ENCODE measurements at places on chromosomes 3 and 15.

GRCh38 chr3:72567474-72567873 lies 280.8 kb downstream of the SHQ1 start:
- no peak for DNase-seq

DNA sequence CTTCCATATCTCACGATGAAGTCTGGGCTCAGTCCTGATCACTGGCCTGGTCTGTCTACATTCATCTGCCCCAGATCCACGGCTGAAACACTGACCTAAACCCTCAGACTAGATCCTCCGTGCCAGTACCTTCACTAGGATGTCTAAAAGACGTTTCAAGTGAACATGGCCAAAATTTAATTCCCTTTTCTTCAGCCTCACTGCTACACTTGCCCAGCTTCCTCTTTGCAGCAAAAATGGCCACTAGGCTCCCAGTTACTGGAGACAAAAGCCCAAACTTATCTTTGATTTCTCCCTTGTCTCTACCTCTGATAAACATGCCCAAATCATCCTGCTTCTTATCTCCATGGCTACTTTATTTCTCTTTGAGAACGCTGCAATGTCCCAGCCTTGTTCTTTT lies 1.7 kb downstream of the RASSF1 start:
- DNase-seq, result no peak

GRCh38 chr3:139122612-139123011 lies 77.9 kb upstream of the PRR23C start:
- DNase-seq, result no peak

DNA sequence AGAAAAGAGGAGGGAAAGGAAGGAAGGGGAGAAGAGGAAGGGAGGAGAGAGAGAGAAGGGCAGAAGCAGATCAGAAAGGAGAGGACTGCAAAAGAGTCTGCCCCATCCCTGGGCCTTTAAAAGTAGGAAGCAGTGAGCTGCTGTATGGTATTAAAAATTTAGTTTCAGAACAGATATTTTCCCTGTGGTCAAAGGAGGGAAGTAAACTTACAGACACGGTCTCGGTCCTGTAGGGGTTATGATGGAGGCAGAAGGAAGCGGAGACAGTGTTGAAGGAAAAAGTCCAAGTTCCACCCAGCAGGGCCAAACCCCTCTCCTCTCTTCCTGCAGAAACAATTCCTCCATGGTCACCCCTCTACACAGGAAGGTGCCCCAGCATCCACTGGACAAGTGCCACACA lies 122.0 kb upstream of the PROK2 start:
- no peak for DNase-seq

DNA sequence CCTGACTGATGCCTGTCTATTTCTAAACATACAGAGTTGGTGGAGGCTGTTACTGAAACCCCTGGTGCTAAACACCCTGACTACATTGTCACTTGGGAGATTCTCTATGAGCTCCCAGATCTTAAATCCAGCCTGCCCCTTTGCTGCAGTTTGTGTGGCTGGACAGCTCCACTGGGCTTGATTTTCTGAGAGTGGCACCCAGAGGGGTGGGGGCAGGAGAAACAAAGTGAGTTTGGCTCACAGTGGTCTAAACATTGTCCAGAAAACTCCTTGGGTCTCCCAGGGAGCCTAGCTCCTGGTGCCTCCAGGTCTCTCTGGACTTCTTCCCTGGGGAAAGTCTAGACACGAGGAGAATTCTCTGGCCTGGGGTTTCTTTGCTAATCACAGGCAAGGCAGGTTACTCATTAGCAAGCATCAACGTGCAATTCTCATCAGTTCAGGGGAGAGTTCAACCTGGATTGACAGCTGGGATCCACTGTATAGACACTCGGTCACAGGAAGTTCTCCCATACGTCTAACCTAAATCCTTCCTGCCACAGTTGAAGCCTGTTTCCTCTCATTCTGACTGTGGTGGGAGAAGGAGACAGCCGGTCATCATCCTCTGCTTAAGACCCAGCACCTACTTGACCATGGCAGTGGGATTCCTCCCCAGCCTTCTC lies 7.1 kb upstream of the DLL4 start:
- DNase-seq, result no peak

- DNase-seq, result no peak
These were observed 66.8 kb downstream of the FLNB start for GRCh38 chr3:58074997-58075396.

- no peak for DNase-seq
These were observed 4.9 kb downstream of the HACD3 start for GRCh38 chr15:65535192-65535591.

GRCh38 chr3:152945556-152945955 lies 110.6 kb downstream of the P2RY1 start:
- DNase-seq, result no peak

GRCh38 chr3:105493305-105493892 lies 126.7 kb downstream of the ALCAM start:
- DNase-seq, result no peak

DNA sequence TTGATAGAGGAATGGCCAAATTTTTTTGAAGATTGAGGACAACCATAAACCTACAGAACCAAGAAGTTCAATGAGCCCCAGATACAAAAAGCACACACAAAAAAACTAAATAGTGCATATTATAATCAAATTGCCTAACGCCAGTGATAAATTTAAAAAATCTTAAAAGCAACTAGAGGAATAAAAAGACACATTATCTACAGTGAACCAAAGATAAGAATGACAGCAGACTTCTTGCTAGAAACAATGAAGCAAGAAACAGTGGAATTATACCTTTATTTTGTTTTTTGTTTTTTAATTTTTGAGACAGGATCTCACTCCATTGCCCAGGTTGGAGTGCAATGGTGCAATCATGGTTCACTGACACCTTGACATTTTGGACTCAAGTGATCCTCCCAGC lies 9.9 kb upstream of the SAMD7 start:
- DNase-seq, result no peak

- DNase-seq, result no peak
These were observed 166.9 kb downstream of the IGF1R start for GRCh38 chr15:98815207-98815606.

GRCh38 chr15:59722476-59722875 lies 33.4 kb upstream of the BNIP2 start:
- no peak for DNase-seq

DNA sequence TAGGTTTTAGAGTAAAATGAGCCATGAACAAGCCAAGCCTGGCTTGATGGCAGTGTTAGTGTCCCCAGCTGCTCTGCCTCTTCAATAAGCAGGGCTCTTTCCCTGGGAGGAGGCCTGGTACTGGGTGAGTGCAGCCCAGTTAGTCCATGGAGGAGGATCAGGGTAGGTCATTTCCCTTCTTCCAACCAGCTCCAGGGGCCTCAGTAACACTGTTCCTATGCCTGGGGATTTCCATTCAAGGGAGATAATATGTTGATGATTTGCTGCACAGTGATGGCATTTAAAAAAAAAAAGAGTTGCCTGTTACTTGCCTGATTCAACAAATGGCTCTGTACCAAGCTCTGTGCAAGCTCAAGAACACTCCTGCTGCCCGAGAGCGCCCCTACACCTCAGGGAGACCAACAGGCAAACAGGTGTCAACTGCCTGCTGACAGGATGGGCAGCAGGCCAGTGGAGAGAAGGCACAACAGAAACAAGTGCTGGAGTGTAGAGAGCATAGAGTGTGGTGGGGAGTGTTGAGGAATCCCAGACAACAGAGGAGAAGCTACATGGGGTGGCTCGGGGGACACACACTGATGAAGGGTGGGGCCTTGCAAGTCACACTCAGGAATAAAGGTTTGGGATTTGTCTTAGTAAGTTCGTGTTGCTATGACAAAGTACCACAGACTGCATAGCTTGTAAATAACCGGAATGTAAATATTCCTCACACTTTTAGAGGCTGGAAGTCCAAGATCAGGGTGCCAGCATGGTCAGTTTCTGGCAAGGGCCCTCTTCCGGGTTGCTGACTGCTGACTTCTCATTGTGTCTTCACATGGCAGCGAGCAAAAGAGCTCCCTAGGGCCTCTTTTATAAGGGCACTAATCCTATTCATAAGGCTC lies 78.6 kb upstream of the PXYLP1 start:
- no peak for DNase-seq

GRCh38 chr15:73924171-73924921 lies 1.9 kb upstream of the LOXL1 start:
- no peak for DNase-seq

DNA sequence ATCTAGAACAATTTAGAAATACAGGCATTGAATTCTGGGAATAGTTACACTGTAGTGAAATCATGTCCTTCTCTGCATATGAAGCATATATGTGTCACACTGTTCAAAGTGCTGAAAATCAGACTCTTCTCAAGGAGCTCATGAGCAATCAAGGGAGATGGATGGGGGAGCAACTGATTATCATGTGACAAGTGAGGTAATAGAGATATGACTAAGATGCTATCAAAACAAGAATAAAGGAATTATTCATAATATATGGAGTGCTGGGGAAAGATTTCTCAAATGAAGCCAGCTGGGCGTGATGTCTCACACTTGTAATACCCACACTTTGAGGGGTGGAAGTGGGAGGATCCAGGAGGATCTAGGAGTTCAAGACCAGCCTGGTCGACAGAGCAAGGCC lies 74.9 kb upstream of the CHRNB4 start:
- no peak for DNase-seq

GRCh38 chr15:90531147-90531546 lies 1.4 kb downstream of the CRTC3 start:
- DNase-seq, result no peak

DNA sequence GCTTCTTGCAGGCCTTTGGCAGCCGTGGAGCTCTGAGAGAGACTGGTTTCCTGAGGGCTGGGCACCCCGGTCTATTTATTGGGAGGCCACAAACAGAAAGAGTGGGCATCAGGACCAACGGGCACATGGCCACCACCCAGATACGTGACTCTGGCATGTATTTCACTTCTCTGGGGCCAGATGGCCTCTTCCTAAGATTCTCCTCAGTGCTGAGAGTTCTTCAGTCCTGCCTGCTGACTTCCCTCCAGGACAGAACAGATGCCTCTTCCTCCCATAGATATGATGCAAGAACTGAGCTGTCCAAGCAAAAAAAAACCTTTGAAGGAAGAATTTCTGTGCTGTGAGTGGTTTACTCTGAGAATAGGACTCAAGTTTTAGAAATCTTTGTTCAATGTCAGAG lies 107.7 kb downstream of the IGF2BP2 start:
- no peak for DNase-seq

GRCh38 chr3:9590282-9590791 lies 36.7 kb upstream of the LHFPL4 start:
- DNase-seq, result no peak

DNA sequence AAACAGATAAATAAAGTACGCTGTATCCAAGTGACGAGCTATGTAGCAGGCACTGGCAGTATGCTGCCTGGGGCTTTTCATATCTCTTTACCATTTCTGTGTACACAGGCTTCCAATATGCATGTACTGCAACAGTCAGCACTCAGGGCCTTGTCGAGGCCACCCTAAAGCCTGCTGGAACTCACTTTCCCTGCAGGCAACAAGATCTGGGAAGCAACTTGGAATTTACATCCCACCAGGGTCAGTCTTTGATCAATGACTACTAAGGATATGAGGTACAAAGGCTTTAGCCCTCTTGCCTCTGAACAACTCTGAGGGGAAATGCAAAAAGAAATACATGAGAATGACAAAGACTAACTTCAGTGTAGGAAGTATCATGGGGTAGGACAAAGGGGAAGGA lies 101.8 kb upstream of the ARL6 start:
- DNase-seq, result no peak

- DNase-seq, result no peak
These were observed 2.4 kb downstream of the SLCO3A1 start for GRCh38 chr15:91855684-91856489.
